ENCODE measurements at places on chromosomes 12 and 14.
A peak's percentile ranks its signal among the peaks of the same experiment; 100 is the strongest.

- no peak for DNase-seq
These were observed 673 bp upstream of the TTC9 start for GRCh38 chr14:70640938-70641547.

DNA sequence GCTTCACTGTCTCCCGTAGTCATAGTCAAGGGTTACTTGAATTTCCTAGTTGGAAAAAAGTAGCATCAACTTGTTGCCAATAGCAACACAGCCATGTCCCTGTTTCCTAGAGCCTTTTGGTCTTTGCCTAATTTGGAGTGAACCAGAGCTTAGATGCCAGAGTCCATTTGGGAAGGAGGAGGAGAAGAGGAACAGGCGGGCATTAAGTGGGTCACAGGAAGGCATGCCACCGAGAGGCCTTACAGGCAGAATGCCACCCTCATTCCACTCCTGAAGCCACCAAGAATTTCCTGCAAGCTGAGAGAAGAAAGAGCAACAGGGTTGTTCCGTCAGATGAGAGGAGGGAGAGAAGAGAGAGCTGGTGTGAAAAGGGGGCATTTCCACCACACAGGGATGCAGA lies 339.5 kb downstream of the DPF3 start:
- no peak for DNase-seq

DNA sequence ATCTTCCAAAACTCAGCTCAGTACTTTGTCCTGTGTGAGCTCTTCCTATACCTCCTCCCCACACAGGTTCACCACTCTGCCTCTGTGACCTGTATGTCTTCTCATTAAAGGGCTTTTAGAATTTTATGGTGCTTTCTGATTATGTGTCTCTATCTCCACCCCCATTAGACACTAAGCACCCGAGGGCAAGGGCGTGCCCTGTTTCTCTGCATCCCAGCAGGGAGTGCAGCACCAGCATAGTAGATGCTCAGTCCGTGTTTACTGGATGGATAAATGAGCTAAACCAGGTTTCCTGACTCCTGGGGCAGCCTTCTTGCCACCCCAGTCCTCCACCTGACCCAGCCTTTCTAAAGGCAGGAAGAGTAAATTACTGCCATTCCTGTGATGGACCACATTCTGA lies 333.8 kb downstream of the CACNA1C start:
- DNase-seq: no peak

DNA sequence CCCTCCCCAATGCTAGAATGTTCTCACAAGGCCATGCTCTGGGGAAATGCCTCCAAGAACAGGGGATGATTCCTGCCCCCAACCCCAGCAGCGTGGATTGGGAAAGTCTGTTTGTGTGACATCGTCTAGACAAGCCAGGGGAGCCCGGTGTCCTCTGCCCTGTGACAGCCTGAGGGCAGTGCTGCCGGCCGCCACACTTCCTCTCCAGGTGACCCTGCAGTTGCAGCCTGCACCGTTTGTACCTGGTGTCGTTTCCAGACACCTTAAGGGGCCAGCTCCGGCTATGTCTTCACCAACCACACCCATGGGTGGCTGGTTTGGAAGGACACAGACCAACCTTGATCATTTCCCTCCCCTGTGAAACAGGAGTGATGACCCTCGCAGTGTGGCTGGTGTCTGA lies 372.6 kb downstream of the BCL11B start:
- no peak for DNase-seq

DNA sequence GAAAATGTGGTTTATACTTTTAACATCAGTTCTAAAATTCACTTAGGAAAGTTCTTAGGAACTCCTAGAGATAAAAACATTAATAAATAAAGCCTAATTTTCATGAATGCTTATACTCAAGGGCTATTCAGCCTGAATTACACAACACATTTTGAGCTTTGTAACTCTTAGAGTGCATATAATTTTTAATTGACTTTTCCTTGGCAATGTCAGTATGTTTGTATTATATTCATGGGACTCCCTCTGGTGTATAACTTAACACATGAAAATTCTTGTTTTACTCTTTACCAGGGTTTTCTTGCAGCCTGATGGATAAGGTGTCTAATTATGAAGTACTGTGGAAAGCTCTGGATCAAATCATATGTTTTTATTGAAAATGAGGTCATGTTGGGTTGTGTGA lies 150.6 kb upstream of the HMGA2 start:
- DNase-seq: no peak

GRCh38 chr14:56810836-56811592 lies 735 bp upstream of the OTX2 start:
- DNase-seq: no peak

DNA sequence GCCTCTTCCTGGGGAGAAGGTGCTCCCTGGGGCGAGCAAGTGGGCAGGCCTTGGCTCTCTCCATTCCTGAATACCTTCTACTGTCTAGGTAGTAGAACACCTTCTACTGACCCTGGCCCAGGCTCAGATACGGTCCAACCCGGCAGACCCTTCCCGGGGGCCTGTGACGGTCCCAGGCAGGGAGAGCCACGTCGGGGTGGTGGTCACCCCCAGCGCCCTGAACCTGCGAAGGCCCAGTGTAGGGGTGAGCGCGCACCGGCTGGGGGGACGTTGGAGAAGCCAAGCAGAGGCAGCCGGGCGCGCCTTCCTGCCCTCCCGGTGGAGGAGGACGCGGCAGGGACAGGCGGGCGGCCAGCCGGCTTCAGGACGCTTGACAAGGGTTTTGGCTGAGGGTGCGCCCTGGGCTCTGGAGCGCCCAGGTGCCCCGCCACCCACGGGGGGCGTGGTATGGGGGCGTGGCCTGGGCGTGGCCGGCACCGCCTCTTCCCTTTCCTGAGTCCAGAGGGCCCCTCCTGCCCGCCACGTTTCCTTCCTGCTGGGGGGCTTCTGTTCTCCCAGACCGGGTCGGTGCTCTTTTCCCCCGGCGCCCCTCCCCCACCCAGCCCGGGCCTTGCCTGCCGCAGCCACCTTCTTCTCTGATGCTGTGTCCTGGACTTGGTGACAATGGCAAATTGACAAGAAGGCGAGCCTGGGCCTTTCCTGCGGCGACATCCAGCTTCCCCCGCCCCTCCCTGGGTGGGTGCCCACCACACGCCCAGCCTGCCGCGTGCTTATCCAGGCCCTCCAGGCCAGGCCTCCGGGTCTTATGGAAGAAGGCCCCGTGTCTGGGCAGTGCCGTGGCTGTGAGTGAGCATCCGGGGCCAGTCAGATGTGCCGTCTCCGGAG lies 24.5 kb upstream of the PPP1R13B start:
- no peak for DNase-seq

- DNase-seq: no peak
These were observed 35.5 kb upstream of the LRIG3 start for GRCh38 chr12:58955849-58956248.

DNA sequence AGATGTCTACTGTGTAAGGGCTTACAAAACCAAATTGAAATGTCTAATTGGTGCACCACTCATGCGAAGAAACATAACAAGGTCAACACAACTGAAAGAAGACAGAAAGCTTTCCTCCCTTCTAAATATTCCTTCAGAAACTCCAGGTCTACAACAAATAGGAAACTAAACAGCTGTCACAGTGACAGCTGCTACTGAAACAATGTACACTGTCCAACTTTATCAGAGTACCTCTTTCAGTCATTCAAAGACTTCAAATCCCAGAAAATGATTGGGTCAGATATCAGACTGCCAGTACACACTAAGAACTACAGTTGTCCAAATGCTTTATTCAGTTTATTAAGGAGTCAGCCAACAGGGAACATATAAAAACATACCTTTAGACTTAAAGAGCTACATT lies 35.2 kb downstream of the CEP128 start:
- DNase-seq: no peak

- no peak for DNase-seq
These were observed 249.2 kb upstream of the AMIGO2 start for GRCh38 chr12:47328831-47329545.

DNA sequence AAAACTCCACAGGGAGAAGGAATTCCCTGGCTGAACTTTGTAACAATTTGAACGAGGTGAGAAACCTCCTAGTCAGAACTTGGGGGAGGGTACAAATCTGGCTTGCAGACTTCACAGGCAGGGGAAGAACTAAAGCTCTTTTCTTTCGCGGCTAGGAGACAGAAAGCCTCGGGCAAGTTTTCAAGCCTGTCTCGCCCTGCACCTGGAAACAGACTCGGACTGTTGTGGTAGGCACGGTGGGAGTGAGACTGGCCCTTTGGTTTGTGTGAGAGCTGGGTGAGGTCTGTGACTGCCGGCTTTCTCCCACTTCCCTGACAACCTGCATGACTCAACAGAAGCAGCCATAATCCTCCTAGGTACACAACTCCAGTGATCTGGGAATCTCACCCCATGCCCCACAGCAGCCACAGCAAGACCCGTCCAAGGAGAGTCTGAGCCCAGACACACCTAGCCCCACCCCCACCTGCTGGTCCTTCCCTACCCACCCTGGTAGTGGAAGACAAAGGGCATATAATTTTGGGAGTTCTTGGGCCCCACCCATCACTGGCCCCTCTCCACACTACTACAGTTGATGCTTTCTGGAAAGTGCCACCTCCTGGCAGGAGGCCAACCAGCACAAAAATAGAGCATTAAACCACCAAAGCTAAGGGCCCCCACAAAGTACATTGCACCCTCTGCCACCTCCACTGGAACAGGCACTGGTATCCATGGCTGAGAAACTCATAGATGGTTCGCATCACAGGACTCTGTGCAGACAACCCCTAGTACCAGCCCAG lies 102.7 kb upstream of the ST8SIA1 start:
- DNase-seq: no peak

DNA sequence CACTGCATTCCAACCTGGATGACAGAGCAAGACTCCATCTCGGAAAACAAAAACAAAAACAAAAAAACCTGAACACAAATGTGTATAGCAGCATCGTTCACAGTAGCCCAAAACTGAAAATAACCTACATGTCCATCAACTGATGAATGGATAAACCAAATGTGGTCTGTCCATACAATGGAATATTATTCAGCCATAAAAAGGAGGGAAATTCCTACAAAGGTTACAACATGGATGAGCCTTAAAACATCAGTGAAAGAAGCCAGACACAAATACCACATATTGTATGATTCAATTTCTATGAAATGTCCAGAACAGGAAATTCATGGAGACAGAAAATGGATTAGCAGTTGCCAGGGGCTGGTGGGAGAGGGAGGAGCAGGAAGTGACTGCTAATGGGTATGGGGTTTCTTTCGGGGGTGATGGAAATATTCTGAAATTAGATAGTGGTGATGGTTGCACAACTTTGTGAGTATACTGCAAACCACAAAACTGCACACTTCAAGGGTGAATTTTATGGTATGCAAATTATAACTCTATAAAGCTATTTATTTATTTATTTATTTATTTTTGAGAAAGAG lies 4.0 kb downstream of the MYL2 start:
- no peak for DNase-seq

- no peak for DNase-seq
These were observed 31.0 kb upstream of the SLC38A1 start for GRCh38 chr12:46299851-46300250.

DNA sequence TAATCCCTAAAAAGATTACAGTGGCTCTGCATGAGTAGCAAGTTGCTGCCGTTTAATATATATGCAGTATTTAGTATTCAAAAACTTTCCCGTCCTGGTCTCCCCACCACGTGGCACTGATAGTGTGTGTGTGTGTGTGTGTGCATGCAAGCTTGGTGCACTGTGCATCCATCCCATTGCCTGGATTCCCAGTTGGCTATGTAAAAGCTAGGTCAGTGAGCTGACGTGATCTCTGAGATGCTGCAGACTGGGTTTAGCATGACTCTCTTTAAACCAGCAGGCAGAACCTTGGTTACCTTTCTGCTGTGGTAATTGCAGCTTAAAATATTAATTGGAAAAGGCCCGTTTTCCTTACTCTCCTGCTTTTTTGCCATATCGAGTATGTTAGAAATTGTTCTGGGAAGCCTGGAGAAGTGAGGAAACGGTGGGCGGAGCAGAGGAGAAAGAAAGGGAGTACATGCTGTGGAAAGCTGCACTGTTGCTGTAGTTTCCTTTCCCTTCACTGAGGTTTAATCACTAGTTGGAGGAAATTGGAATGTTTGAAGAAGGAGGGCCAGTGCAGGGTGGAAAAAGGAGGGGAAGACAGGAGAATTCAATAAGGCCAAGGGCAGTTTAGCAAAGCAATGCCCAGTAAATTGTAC lies 4.0 kb upstream of the CNTN1 start:
- DNase-seq: peak; percentile 21

DNA sequence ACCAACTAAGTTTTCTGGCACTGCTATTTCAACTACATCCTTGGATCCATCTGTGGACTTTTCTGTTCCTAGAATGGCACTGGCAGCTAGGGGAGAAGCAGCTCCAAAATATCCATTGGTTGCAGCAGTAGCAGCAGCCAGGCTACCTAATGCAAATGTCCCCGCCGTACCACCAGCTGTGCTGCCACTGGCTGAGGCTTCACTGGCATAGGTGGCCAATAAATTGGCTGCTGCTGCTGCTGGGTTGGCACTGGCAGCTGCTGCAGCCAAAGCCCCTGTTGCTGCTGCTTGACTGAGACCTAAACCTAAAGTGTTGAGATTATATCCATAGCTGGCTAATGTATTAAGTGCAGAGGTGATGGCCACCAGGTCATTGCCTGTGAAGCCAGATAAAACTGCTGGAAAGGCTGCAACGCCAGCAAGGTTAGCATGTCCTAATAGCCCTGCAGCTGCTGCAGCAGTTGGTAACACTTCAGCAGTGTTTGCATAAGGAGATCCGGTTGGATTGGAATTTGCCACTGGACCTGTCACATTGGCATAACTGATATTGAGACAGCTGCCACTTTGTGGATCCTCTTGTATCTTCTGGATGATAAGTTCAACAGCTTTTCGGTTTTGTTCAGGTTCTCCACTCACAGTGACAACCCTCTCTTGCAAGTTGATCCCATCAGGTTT lies 149.5 kb downstream of the NOVA1 start:
- DNase-seq: no peak

DNA sequence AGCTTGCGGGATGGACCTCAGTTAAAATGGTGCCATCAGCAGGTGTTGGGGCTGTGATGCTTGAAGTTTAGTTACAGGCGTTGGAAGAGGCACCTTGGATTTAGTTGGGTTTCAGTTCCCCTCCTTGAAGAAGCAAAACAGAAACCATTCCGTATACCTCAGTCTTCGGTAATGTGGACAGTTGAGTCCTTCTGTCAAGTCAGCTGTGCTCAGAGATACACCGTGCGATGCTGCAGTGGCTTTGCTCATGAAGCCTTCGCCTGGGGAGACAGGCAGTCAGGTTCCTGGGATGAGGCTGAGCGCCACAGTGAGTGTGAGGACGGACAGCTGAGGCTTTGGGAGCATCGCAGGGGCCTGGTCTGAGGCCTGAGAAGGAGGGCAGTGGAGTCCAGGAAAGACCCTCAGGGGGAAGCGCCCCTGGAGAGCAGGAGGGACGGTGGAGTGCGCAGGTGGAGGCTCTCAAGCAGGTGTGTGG lies 7.4 kb downstream of the RAN start:
- DNase-seq: no peak

- no peak for DNase-seq
These were observed 59.0 kb downstream of the FAR2 start for GRCh38 chr12:29208060-29208459.

DNA sequence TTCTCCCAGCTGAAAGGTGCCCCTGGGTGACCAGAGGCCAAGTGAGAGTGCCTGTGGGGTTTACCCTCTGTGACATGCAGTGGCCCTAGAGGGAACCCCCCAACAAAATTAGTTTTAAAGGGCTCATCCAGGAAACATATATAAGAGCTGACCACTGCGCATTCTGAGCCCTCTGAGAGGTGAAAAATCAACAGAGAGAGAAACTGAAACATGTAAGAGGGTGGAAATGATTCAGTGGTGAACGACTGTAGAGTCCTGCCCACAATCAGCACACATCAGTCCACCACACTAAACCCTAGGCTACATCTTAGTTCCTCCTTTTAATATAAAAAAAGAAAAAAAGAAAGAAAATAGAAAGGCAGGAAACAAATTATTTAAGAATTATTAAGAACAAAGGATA lies 21.0 kb upstream of the ACSM4 start:
- DNase-seq: no peak

- no peak for DNase-seq
These were observed 25.4 kb downstream of the SVOP start for GRCh38 chr12:108995370-108995992.

Measured in ovary (tissue), 10 donors.